NCI-H1436 treated with DMSO at 0.1 percent for 48 hours (cell line): ENCODE measurements at places on chromosomes 13 and 19.

- DNase-seq: no peak
These were observed 20.3 kb upstream of the TPTE2 start for GRCh38 chr13:19581675-19582074.

- no peak for DNase-seq
These were observed 1.1 kb downstream of the UBXN6 start for GRCh38 chr19:4456476-4456842.

DNA sequence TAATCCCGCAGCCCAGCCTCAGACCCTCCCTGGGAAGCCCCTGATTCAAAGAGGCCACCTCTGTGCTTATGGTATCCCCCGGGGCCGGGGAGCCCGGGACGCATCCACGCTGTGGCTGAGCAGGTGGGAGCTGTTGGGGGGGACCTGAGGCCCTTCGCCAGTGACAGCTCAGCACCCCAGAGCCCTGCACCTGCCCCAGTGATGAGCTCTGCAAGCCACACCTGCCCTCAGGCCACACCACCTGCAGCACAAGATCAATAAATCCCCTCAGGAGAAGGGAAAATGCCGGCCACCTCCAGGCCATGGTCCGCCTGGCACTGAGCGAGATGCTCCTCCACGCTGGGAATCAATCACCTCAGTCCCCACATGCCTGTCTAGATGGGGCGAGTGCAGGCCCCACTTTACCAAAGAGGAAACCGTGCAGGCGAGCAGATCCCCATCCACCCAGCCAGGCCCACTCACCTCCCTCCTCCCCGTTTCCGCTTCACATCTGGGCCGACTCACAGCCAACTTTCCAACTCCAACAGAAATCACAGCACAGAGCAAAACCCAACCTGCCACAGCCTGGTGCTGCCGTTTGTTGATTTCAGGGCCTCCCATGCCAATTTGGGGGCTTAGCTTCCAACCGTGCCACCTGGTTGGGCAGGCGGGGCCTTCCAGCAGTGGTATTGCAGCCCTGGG, 12.8 kb downstream of the MOB3A start:
- no peak for DNase-seq

DNA sequence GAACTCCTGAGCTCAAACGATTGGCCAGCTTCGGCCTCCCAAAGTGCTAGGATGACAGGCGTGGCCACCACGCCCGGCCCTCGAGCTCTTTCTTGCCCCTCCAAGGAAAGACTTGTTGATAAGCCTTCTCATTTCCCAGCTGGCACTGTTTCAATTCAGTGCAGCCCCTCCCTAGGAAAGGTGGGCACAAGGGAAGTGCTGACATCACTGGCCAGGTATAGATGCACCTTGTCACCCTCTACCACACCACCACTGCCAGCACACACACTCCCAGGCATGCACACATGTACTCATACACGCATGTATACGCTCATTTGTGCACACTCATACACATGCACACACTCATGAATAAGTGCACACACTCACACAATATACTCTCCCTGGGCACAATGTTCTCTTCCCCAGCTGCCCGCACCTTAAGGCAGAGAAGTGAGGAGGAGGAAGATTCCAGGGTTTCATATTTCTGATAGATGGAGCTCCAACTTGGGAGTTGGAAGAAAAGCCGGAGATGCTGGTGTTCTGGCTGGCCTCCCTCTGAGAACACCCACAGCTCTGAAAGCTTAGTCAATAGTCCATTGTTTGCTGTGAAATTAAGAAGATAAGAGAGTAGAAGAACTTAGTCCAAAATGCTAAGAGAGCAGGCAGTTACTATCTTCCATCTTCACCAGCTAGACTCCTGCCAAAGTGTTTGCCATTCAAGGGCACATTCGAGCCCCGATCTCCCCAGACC, 196.7 kb downstream of the FOXO1 start:
- DNase-seq: no peak

- no peak for DNase-seq
These were observed 95.0 kb upstream of the KLF5 start for GRCh38 chr13:72963762-72964161.

- no peak for DNase-seq
These were observed 1786.8 kb downstream of the SLITRK5 start for GRCh38 chr13:89457977-89458376.

DNA sequence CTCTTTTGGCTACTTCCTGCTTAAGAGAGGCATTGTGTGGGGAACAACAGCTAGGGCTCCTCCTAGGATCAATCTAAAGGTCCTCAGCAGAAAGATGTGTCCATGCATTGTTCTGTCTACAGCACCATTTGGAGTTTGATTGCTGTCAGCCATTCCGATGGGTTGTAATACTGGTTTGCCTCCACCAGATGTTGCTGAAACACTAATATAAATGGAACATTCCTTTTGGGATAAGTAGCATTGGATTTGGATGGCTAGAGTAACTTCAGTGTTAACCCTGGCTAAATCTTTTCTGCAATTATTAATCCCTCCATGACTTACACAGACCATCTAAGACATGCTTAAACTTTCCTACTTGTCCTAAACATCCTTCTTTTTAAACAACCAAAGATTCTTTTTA, 104.2 kb downstream of the TDRD3 start:
- DNase-seq: no peak

GRCh38 chr19:21491146-21491545, 14.3 kb upstream of the ZNF429 start:
- no peak for DNase-seq

GRCh38 chr13:21537105-21537504, 66.9 kb downstream of the MICU2 start:
- DNase-seq: no peak

GRCh38 chr13:86932776-86933334, 738.3 kb upstream of the SLITRK5 start:
- DNase-seq: no peak

DNA sequence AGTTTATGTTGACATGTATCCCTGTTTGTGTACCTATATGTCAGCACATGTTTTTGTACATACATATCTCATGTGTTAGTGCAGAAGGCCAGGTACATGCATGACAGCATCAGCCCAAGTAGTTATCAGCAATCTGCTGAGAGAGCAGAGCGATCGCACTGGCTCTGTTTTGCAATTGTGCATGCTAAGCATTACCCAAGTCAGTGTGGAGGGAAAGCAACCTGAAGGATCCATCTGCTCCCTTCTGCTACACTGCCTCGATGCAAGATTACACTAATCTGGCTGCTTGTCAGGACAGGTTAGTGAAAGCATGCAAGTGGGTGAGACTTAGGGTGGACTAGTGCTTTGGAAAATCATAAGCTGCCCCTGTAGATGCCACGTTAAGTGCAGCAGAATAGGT, 211.8 kb downstream of the PCCA start:
- no peak for DNase-seq

DNA sequence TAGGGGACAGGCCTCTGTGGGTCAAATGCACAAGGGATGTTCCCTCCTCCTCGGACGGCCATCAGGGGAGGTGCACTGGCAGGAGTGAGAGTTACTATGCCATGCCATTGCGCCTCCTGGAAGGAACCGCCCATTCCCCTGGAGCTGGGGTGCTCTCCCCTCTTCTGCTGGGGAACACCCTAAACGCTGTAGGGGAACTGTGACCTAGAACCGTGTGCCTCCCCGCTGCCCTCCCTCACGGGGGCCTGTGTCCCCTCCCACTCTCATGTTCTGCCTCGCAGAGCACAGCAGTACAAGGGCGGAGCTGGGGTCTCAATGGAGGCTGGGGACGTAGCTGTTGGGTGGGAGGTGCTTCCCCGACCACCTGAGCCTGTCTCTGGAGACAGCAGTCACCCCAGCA, 17.2 kb upstream of the CRTC1 start:
- no peak for DNase-seq
